ENCODE measurements at places on chromosomes 1 and 21.
A peak's percentile ranks its signal among the peaks of the same experiment; 100 is the strongest.

DNA sequence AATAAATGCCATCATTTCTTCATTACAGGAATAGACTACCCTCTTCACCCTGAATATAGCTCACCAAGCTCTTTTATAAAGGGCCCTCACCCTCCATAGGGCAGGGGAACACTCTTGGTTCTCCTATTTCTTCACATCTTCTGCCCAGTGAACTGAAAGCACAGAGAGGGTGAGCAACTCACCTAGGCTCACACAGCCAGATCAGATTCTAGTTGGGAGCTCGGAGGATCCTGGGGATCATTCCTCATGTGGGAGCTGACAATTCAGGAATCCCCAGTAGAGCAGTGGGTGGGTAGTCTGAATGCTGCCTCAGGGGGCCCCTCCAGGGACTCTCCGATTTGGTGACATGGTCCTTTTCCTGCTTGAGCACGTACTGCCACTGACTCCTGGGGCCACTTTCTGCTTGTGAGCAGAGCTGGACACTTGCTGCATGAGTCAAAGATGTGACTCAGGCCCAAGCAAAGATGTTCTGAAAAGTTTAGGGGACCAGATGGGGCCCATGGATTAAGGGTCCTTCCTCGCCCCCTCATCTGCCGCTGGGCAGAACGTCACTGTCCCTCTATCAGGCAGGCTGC, 63.7 kb upstream of the WNT4 start:
- DNase-seq, result no peak

- DNase-seq, result peak; percentile 55
Measured at GRCh38 chr1:163824006-163824405, 502.3 kb downstream of the NUF2 start.

DNA sequence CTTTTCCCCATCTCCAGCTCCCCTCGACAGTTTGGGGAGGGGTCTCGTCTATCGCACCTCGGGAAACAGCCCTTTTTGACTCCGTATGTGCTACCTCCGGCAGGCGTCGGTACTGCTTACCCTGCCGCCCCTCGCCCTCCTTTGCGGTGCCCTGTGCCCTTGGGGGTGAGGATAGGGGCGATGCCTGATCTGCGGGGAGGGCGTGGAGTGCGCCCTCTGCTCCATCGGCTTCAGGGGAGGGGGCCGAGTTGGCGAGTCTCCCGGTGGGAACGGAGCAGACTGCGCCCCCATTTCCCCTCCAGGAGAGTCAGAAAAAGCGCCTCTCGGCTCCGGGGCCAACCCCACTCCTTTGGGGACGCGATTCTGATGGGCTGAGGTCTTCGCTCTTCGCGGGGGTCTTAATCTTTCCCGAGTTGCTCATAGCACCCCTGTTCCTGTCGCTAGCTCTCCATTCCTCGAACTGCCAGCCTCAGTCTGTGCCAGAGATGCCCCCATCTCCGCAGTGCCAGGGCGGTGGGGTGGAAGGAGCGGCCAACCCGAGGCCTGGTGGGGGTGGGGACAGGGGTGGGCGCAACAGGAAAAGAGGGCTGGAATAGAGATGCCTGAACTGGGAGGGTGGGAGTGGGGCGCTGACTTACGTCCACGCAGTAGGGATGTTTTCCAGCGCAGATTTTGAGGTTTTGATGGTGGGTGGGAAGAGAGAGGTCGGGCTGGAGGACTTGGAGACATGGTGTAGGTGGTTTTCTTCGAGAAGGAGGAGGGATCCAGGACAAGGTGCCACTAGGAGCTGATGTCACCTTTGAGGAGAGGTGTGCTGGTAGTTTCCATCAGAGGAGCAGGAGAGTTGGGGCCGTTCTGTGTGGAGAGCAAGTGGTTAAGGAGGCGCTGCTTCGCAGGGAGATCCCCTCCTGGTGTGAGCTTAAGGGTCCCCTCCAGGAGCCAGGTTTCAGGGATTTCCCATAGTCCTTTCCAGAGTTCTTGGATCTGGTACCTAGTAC, 674 bp downstream of the PPFIA4 start:
- no peak for DNase-seq

DNA sequence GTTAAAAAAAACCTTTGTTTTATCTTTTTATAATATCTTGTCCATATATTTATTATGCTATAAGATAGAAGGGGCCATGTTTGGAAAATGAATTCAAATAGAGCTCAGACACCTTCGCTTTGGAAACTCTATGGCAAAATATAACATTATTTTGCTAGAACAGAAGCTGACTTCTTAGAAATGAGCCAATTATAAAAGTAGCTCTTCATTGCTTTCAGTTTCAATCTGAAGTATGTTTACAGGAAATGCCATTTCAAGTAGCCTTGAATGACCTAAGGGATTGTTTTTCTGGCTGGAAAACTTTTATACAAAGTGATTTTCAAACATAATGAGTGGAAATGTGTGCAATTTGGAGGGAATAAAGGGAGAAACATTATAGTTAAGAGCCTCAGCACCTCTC, 37.8 kb upstream of the GBP5 start:
- DNase-seq, result no peak

DNA sequence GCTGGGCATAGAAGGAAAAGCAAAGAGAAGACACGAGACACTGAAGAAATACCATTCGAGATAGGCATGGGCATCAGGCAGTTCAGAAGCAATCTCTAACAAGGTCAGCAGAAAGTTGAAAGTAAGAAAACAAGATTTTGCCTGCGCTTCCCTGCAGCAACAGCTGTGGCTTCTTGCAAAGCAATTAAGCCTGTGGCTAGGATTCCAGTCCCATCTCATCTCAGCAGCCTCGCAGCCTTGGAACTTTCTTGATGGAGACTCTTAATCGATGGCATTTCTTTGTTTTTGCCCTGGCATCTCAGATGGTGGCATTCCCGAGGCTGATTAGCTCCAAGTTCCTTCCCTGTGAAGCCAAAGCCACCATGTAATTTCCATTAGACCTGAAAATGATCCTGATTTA, 64.6 kb upstream of the SPAG17 start:
- no peak for DNase-seq

GRCh38 chr1:247528812-247529474, 7.3 kb downstream of the OR2C3 start:
- no peak for DNase-seq

- DNase-seq, result no peak
Measured at GRCh38 chr1:159845751-159846629, 16.5 kb downstream of the VSIG8 start.

GRCh38 chr1:112533029-112533428, 24.3 kb downstream of the WNT2B start:
- no peak for DNase-seq

- DNase-seq, result no peak
Measured at GRCh38 chr1:171137580-171137979, 46.9 kb downstream of the FMO3 start.

- DNase-seq, result peak; percentile 72
Measured at GRCh38 chr1:36306902-36307456, 811 bp downstream of the SH3D21 start.

DNA sequence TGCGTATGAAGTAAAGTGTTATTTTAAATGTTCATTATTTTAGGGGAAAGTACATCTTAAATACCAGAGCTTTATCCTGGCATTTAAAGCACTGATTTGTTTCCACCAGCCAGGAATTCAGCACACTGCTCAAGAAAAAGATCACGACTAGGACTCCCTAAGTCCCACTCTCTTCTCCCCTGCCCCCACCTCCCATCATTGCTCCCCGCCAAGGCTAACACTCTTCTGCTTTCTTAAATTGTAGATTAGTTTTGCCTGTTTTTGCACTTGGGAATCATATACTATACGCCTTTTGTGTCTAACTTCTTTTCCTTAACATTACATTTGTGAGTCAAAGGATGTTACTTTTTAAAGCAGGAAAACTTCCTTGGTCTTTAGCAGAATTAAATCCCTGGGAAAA, 37.5 kb upstream of the C1orf105 start:
- no peak for DNase-seq

DNA sequence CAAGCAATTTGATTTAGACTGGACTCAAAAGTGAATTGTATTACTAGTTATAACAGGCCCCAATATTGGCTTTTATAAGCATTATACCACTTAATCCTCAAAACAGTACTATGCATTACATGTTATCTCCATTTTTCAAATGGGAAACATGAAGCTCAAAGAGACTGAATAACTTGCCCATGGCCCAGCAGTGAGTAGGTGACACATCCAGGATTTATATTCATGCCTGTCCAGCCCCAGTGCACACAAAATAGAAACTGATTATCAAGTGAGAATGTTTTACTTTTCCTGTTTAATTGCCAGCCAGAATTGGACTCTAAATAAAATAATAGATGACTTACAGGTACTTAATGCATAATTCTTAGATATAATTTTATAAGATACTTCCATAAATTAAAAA, 82.9 kb downstream of the NIBAN1 start:
- DNase-seq, result no peak

DNA sequence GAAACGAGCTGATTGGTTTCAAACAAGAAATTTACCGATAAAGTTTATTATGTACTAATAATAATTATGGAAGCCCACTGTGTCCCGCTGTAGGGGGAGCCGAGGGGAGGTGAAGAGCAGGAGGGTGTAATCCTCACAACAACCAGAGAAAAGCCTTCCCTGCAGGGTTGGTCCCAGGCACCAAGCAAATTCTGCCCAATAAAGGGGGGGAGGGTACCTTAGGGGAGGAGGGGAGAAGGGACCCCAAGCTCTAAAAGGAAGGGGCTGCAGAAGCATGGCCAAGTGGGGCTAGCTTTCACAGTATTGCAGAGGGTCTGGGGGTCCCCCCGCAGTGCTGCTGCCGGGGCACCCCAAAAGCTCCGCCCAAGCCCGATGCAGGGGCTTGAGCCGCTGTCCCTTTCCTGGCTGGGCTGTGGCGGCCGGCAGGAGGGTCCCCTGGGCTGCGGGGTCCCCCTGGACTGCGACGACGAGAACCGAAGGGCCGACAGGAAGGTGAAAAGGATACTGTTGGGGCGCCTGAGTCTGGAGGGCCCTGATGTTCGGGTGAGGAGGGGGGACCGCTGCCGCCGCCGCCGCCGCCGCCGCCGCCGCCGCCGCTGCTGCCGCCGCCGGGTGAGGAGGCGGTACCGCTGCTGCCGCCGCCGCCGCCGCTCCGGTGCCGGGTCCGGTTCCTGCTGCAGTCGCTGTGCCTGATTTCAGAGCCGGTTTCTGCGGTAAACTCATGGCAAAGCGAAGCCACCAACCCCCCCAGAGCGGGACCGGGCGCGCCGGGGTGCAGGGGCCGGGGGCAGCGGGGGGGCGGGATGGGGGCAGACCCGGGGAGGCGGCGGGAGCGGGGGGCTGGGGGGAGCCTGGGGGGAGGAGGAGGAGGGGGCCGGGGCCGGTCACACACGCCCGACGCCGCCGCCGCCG, 771 bp downstream of the EIF4G3 start:
- DNase-seq, result no peak

DNA sequence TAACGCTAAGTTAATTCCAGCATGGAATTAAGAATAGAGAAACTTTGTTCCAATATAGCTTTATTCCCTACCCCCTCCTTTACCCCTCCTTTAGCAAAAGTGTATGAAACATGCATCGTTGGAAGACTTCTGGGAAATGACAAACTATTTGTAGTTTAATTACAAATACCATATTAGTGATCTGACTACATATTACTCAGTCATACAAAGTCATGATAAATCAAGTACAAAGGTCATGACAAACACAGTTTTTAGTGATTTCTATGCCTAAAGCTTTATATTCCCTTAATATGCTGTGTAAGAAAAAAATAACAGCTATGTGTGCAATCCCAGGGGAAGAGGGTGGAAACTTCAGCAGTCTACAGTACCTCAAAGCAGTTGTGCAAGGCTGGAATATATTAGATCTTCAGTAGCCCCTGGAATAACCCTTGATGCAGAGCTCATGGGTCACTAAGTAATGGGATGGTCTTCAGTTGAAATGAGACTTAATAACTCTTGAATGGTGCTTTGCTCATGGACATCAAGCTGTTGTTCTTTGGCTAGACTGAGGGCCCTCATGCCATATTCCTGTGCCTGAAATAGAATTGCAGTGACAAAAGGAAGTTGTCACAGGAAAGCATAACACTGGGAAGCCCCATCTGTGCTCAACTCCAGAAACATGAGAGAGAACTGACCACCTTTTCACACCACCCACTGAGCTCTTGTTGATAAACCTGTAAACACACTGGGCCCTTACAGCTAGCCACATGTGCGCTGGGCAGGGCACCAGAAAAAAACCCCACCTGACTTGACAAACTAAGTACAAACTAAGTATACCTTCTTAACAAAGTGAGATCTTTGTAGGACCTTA, 25.3 kb downstream of the ZMYND12 start:
- no peak for DNase-seq

GRCh38 chr1:17359808-17360207, 12.2 kb upstream of the PADI6 start:
- no peak for DNase-seq

DNA sequence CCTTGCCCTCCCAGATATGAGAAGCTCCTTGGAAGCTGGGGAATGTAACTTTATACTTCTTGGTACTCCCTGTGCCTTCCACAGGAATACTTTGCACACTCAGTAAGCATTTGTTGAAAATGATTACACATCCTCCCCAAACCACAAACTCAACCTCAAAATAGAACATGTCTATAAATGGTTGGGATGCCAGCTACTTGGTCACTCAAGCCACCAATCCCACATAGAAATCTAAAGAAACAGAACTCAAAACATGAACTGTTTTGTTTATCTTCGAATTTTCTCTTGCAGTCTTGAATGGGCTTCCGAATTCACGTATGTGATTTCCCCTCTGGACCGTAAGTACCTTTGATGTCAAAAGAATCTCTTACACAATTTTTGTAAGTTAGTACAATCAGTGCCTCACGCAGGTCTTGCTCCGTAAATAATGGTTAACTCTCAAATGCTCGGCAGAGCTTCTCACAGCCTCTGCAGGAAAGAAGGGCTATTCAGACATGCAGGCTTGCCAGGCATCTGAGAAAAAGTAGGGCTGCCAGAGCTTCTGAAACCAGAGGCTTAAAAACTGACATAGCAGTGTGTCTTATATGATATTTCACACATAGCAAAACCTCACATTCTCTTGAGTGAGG, 26.9 kb downstream of the SORT1 start:
- DNase-seq, result peak; percentile 87

DNA sequence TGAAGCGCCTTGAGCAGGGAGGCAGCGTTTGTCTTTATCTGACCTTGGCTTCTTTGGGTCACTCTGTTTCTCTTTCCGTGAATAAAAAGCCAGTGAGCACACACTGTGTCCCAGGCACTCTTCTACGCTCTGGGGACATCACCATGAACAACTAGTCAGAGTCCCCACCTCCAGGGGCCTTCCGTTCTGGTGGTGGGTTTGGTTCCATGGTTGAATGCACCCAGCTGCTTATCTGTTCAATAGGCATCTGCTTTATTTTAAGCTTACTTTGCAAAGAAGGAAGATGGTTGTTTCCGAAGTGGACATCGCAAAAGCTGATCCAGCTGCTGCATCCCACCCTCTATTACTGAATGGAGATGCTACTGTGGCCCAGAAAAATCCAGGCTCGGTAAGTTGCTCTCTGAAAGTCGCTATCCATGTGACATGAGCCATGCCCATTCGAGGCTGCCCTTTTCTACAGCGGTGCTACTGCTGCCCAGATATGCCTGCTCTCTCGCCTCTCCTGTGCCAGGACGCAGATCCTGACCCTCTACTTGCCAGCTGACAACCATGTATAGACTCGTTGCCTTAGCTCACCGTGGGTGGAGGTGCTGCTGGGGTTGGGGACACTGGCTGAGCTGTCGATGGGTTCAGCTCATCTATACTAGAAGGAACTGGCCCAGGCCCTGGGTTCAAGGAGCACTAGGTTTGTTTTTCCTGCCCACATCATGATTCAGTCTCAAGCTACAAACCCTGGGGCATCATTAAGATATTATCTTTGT, 5.9 kb downstream of the MX1 start:
- DNase-seq, result no peak

GRCh38 chr1:22225858-22226589, 83.1 kb upstream of the WNT4 start:
- DNase-seq, result no peak

GRCh38 chr21:29371464-29371863, 72.7 kb downstream of the BACH1 start:
- DNase-seq, result no peak

- DNase-seq, result no peak
Measured at GRCh38 chr1:2801535-2802291, at the start of gene TTC34. Gene TTC34 (minus strand): TSS chr1:2801693. CDS start chr1:2800827, 866 bp downstream.
